ENCODE measurements at places on chromosomes 5 and 9.

DNA sequence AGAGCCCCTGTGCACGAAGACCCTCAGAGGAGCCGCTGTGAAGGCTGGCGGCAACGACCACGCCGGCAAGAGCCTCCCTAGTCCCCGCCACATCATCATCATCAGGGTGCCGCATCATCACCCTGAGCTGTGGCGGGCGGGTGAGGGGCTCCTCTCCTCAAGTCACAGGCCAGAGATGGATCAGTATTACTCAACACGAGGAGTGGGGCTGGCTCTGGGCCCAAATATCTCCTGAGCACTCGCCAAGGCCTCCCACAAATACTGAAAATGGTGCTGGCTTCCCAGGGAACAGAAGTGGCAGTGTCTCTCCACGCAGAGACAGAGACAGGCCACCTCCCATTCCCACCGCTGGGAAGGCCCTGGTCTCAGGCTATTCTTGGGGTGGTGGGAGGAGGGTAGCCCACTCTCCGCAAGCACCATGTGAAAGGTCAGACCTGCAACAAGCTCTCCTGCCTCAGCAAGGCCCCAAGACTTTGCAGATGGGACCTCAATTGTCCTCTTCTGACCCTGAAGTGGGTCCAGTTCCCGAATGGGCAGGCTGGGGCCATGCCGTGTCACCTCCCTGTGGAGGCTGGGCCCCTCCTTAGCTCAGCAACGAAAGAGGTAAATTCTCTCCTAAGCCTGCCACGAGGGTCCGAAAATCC, 39.3 kb upstream of the ZNF354A start:
- no peak for DNase-seq

GRCh38 chr5:136192526-136193321, at the start of gene SMIM32:
TSS of gene SMIM32 (minus strand) at chr5:136193162. CDS start at chr5:136192524, 638 bp downstream.
- no peak for DNase-seq

DNA sequence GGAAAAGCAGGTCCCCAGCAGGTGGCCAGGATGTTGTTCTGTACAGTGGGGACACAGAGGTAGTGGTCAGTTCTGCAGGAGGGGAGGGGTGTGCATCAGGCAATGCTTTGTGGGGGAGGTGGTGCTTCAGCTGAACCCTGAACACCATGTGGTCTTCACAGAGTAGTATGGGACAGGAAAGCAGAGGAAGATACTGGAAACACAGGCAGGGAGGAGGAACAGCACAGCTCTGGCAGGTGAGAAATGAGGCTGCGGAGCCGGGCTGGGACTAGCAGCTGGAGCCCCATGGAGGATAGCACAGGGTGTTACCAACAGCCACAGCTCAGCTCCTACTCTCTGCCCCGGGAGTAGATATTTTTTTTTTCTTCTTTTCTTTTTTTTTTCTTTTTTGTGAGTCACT, 161.5 kb downstream of the ENTREP1 start:
- DNase-seq = no peak

- DNase-seq = no peak
Measured at GRCh38 chr5:179497636-179498340, 52.6 kb upstream of the RUFY1 start.

DNA sequence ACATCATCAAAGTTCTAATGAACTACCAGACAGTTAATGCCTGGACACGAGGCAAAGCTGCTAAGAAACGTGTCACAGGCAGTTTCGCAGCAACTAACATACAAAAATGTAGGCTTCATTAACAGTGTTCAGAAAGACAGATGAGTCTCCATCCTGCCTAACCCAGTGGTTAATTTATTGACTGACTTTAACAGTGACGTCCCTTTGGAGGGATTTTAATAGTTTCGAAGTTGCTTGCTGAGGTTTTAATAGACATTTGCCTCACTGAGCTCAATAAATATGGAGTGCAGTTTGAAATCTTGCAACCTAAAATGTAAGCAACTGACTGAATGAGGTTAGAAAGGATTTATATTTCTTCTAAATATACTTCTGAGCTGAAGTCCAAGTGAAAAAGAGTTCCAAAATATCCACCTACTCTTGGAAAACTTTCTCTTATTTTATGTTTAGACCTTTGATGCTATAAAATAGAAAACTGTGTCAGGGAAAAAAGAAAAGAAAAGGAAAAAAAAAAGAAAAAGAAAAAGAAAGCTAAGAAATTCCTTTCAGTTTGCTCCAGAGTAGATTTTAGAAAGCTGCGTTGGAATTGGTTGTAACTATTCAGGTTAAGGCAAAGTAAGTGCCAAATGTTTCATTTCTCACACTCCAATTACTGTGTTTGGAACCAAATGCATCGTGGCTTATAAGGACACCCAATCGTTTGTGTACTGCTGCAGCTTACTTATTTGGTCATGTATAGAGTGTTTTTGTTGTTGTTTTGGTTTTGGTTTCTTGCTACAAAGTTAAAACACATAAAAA, 2016.6 kb downstream of the MAT2B start:
- no peak for DNase-seq

Data from stimulated activated CD8-positive, alpha-beta memory T cell treated with anti-CD3 and anti-CD28 coated beads, Interleukin-7, amount 100 ng/mL, for 24 hours (primary cell).